ENCODE measurements at places on chromosomes 1 and 21.

- DNase-seq, result no peak
These were observed 66.8 kb downstream of the CAPZB start for GRCh38 chr1:19418503-19418971.

- DNase-seq, result no peak
These were observed 978 bp downstream of the SLC39A1 start for GRCh38 chr1:153962088-153963029.

GRCh38 chr1:229342656-229343569 is at the start of gene CCSAP:
CCSAP (minus strand) TSS chr1:229343047; CDS start chr1:229342465, 582 bp downstream.
- DNase-seq, result peak; percentile 22

DNA sequence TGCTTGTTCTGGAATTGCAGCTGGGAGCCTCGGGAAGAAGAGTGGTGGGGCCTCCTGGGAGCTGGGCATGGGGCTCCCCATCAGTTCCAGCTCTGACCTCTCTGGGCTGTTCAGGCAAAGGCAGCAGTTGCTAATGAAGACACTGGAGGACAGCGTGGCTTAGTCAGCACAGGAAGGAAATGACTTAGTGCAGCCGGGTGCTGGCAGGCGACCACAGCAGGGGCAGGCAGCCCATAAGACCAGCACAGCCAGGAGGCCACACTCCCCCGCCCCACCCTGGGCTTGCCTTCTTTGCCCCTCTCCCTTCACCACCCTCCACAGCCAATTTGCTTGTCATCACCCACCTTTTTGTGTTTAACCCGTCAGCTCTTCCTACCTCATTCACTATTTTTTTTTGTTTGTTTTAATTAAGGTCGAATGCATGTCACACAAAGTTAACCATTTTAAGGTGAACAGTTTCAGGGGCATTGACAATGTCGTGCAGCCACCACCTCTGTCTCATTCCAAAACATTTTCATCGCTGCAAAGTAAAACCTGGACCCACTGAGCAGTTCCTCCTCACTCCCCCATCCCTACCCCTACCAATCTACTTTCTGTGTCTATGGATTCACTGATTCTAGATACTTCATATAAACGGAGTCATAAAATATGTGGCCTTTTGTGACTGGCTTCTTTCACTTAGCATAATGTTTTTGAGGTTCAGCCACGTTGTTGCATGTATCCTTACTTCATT is 10.9 kb downstream of the OLIG2 start:
- DNase-seq, result peak; percentile 50

- no peak for DNase-seq
These were observed 48.4 kb upstream of the IGSF5 start for GRCh38 chr21:39696618-39697017.

GRCh38 chr1:102790997-102791396 is 317.3 kb downstream of the COL11A1 start:
- DNase-seq, result no peak

GRCh38 chr1:183807549-183808168 is 2.7 kb downstream of the RGL1 start:
- DNase-seq, result peak; percentile 31

Measured in activated CD4-positive, alpha-beta T cell treated with anti-CD3 and anti-CD28 coated beads, Interleukin-2, Interleukin-4, amounts not matched to agents 100 ng/mL and 50 ng/mL, durations not matched to agents 16 hours and 8 hours (primary cell).